ENCODE measurements at places on chromosomes 5 and 9.

DNA sequence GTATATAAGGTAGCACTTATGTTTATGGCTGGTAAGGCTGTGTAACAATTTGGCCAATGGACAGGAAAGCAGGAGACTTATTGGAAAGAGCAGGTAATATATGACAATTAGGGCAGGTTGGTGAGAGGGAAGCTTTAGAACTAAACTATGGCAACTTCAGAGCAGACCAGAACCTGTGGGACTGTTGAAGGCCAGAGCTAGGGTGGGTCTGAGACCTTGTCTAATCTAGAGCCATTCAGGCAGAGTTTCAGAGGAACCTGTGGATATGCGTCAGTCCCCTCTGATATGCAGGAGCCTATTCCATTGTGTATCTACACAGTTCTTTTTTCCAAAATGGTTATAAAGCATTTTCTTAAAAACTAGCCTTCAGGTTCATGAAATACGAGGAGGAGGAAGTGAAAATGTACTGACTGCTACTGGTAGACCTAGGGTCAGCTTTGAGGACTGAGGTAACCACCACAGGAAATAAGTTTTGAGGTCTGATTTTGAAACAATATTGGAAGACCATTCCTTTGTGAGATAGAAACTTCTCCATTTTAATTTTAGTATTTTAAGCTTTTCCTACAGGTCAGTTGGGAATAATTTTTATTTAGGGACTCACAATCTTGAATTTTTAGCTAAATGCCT, 37.6 kb downstream of the ELL2 start:
- no peak for DNase-seq

- DNase-seq: no peak
Measured at GRCh38 chr9:100729336-100729895, 151.5 kb downstream of the CAVIN4 start.

- no peak for DNase-seq
Measured at GRCh38 chr9:17318821-17319320, 184.0 kb downstream of the CNTLN start.

GRCh38 chr5:60649288-60649917, 50.6 kb downstream of the DEPDC1B start:
- no peak for DNase-seq

DNA sequence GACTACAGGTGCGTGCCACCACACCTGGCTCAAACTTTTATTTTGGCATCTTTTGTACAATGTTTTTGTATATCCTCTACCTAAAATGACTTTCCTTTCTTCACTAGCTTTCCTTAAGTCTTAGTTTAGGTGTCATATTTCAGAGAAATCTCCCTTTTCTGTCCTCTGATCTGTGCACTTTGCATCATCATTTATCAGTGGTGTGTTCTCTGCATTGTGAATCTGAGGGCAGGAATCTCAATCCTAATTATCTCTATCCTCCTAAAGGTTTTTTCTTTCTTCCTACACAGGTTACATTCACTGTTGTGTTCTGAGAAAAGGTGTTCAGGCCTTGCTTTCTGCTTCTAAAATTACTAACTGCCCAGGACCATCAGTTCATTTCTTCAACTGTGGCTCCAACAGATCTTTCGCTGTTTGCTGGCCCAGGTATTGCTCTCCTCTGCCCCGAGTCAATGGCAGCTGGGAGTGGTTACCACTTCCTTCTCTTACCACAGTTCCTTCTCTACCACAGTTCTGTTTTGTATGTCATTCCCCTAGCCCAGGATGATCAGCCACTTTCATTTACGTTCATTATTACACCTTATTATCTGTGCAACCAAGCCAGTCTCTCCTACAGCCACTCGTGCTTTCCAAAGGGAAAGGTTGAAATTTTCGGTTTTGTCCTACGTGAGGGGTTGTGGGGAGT, 14.0 kb downstream of the TGFBR1 start:
- DNase-seq: peak; percentile 73

DNA sequence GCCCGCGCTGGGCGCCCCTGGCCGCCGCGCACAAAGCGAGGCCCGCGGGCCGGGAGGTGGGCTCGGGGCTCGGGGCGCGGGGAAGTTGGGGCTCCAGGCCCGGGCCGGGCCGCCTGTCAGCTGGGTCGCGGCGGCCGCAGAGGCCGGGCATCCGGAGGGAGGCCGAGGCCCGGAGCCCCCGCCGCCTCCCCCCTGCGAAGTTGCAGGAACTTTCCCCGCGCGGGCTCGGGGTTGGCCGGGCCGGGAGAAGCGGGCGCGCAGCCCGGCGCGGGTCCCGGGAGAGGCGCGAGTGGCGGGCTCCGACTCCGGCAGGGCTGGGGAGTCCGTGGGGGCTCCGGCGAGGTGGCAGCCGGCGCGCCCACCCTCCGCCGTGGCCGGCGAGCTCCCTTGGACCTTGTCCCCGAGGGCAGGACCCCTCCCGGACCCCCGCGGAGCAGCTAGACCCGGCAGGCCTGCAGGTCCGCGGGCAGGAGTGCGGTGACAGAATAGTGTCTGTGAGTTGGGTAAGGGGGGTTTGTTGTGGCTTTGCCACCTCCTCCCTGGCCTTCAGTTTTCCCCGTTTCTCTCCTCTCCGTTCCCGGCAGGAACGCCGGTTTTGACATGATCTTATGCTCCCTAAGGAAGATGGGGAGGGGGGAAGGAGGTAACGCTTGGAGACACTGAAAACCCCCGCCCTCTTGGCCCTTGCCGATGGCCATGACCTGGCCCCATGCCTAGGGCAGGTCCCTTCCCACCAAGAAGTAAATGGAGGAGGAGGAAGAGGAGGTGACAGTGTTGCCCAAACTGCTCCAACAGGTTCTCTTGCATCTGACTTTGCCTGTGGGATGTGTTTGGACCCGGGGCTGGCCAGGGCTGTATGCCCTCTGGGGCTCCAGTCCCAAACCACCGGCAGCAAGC, 942 bp downstream of the PHF2 start:
- DNase-seq: no peak

GRCh38 chr9:108322326-108323098, 533.3 kb downstream of the ACTL7B start:
- no peak for DNase-seq

DNA sequence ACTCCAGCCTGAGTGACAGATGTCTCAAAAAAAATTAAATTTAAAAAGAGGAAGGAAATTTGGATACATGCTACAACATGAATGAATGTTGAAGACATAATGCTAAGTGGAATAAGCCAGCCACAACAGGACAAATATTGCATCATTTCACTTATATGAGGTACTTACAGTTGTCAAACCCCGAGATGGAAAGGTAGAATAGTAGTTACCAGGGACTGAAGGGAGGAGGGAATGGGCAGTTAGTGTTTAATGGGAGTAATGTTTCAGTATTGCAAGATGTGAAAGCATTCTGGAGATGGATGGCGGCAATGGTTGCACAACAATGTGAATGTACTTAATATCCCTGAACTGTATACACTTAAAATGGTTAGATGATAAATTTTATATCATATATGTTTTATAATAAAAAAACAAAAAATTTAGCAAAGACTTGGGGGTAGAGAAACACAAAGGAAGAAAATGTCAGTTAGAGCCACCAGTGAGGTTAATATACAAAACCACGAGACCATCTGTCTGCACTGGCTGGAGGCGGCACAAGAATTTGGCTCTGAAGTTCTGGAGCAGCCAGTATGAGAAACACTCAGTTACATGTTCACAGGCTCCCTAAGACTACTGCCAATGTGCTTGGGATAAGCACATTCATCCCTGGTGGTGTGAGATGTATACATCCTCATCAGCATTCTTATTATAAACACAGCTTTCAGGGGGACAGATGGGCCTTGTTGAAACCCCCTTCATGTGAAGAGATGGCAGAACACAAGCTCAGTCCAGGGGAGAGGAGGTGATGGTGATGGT, 37.0 kb upstream of the RPS23 start:
- no peak for DNase-seq

GRCh38 chr5:127685662-127686061, 17.5 kb upstream of the CCDC192 start:
- no peak for DNase-seq

DNA sequence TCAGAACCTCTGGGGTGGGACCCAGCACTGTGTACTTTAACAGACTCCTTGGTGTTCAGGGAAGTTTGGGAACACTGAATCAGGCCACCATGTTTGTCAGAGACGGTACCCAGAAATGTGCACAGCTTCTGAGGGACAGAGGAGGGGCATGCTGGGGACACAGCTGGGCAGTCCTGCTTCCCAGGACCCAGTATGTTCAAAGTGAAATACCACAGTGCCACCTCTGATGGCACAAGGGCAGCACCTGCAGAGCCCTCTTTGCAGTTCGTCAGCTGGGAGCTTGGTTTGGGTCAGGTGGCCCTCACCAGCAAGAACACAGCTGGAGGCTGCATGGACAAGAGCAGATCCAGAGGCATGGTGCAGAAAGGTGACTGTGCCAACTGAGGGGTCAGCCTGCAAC, 51.2 kb downstream of the NDST1 start:
- no peak for DNase-seq

GRCh38 chr9:131656356-131657036, 83.4 kb downstream of the RAPGEF1 start:
- DNase-seq: peak; percentile 69

DNA sequence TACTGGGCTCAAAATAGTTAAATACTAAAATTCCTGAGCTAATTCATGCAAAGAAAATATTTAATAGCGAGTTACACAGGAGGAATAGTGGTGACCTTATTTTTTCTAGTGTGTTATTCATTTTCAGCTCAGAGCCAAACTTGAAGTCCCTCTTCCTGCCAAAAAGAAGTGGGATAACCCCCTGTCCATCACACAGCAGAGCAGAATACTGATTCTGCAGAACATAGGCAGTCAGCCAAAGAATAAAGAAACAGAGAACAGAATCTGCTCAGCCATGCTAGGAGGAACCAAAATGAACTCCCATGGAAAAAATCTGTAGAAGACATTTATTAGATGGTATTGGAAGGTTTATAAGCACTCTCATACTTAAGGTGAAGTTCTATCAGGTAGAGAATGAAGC, 49.4 kb upstream of the GRIN3A start:
- no peak for DNase-seq

- DNase-seq: no peak
Measured at GRCh38 chr5:146818822-146819221, 59.7 kb downstream of the PPP2R2B start.

GRCh38 chr5:56011835-56012234, 17.1 kb upstream of the IL6ST start:
- DNase-seq: no peak

All from CD4-positive, alpha-beta T cell treated with Interleukin-6 at 100 ng/mL for 8 hours (primary cell).